ENCODE measurements at places on chromosomes 2 and 18. TPM values are rescaled to one million over a fixed set of nuclear protein-coding genes. Genes with fewer than 3 reads are reported as not detected.
A peak's percentile ranks its signal among the peaks of the same experiment; 100 is the strongest.

- no peaks in the 10 kb centered on the region for H3K36me3 ChIP-seq
- DNase-seq, result no peak
- no peak overlapping the region for H3K4me3 ChIP-seq
- H3K27ac ChIP-seq, result no peak overlapping the region
Observed at GRCh38 chr2:144481666-144482065, 38.3 kb downstream of the ZEB2 start.

GCG gene
- total RNA-seq, result not detected

DNA sequence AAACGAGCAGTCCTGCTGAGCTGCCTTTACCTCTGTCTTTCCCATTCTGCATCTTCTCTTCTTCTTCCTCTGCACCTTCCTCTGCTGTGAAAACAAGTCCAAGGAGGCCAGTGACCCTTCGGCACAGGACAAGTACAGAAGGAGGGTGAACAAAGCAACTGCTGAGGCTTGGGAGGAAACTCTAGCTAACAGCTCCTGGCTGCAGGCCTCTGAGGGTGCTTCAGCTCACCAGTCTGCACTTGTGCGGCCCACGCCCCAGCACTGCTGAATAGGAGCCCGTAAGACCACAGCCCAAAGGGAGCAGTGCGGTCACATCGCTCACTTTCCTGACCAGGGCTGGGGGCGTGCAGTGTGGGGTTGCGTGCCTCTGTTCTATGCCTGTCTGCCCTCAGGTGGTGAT lies 42.1 kb upstream of the DNMT3A start:
- peaks cover 18% of the 10 kb centered on the region for H3K36me3 ChIP-seq
- H3K27ac ChIP-seq, result no peak overlapping the region
- H3K27me3 ChIP-seq, result no peaks in the 10 kb centered on the region
- no peak for DNase-seq

- H3K27ac ChIP-seq, result no peak overlapping the region
- peaks cover 37% of the 10 kb centered on the region for H3K4me1 ChIP-seq
- no peaks in the 10 kb centered on the region for H3K36me3 ChIP-seq
- DNase-seq, result no peak
- H3K4me3 ChIP-seq, result no peak overlapping the region
Observed at GRCh38 chr2:168592181-168592831, 136.2 kb downstream of the CERS6 start.

UGT1A9 gene
- total RNA-seq, result not detected

DNA sequence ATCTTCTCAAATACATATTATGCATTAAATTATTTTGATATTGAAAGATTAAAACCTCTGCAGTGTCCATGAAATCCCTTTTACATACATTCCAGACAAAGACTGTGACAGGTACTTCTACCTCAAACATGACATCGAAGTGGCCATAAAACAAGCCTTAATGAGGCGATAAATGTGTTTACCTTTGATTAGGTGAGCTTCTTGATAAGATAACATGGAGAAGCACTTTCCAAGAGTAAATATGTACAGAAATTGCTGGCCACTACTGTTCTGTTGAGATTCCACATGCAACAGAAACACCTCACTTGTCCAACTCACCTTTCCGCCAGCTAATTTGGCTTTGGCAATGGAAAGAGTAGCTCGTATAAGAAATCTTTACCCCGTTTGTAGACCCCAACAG lies 55.2 kb downstream of the ZEB2 start:
- no peak overlapping the region for H3K27ac ChIP-seq
- H3K27me3 ChIP-seq, result no peaks in the 10 kb centered on the region
- H3K4me3 ChIP-seq, result no peak overlapping the region
- H3K36me3 ChIP-seq, result no peaks in the 10 kb centered on the region
- DNase-seq, result no peak

DNA sequence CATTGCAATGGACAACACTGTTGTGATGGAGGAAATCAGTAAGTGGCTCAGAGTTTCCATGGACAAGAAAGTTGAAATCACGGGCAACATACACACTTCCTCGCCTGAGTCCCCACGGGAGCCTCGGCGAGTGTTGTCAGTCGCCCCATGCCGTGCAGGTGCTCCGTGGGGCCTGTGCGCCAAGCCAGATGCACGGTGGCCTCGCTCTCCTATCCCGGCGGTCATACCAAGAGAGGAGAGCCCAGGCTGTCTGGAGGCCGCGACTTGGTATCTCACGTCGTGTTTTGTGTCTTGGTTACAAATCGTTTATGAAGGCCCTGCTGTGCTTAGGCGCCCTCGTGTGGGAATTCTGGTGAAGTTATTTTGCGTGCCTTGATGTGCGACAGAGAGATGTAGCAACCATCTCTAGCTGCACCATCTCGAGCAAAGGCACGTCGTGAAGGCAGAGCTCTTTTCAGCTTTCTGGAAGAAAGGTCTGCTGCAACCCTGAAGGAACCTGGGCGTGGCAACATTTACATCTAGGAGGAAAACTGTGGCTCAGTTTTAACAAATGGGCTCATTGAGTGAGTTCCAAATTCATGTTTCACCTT lies 21.8 kb downstream of the ATG4B start:
- peaks cover 4% of the 10 kb centered on the region for H3K4me1 ChIP-seq
- H3K27ac ChIP-seq, result peak overlapping the region; percentile 52
- no peak for DNase-seq
- no peaks in the 10 kb centered on the region for H3K27me3 ChIP-seq
- no peak overlapping the region for H3K4me3 ChIP-seq

- H3K27ac ChIP-seq, result peak overlapping the region; percentile 97
- DNase-seq, result no peak
- no peaks in the 10 kb centered on the region for H3K27me3 ChIP-seq
- peaks cover 36% of the 10 kb centered on the region for H3K4me1 ChIP-seq
- peak overlapping the region; percentile 85 for H3K4me3 ChIP-seq
Observed at GRCh38 chr2:208266553-208266893, 468 bp downstream of the PIKFYVE start.

DNA sequence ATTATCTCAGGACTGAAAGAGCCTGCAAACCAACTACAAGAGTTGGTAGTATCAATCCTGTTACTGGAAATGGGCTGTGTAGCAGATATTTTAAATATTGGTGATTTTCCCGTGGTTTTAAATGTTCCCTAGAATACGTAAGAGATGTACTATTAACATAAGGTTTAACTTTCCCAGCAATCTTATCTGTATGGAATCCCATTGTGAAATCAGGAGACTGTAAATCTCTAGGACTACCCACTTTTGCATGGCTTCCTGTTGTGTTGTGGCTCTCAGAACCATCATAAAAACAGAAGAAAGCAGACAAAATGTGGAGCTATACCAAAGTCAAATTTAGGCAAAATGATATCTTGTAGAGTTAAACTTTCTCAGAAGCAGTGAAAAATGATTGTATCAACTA lies 641.5 kb upstream of the SETBP1 start:
- no peak for DNase-seq
- no peak overlapping the region for H3K4me3 ChIP-seq
- no peak overlapping the region for H3K27ac ChIP-seq
- peaks cover 13% of the 10 kb centered on the region for H3K4me1 ChIP-seq

SMPD4 gene
- 34.5 TPM for total RNA-seq

MALL gene
- total RNA-seq, result 20.4 TPM

SKA1 gene
- not detected for total RNA-seq

- no peaks in the 10 kb centered on the region for H3K36me3 ChIP-seq
- peaks cover 56% of the 10 kb centered on the region for H3K4me1 ChIP-seq
- DNase-seq, result no peak
- no peaks in the 10 kb centered on the region for H3K27me3 ChIP-seq
- H3K4me3 ChIP-seq, result no peak overlapping the region
Observed at GRCh38 chr2:127683757-127684156, 8.4 kb upstream of the LIMS2 start.

ABCG5 gene
- total RNA-seq, result not detected

GRCh38 chr2:69958480-69958879 lies 3.0 kb downstream of the ASPRV1 start:
- no peak overlapping the region for H3K4me3 ChIP-seq
- H3K4me1 ChIP-seq, result no peaks in the 10 kb centered on the region
- H3K27me3 ChIP-seq, result no peaks in the 10 kb centered on the region
- H3K36me3 ChIP-seq, result no peaks in the 10 kb centered on the region

DNA sequence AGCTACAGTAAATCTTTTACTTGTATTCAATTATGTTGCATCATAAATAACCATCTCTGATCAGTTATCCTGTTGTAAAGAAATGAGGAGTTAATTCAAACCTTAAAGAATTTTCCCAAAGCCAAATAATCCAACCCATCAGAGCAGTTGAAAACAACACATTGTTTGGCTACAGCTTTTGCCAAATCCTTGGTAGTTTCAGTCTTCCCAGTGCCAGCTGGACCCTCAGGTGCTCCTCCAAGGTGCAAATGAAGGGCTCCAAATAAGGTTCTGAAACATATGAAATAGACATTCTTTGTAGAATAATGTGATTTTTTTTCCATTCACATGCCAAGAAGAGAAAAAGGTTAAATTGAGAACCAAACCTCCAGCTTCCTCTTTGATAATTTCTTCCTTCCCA lies 158.7 kb downstream of the DNAH7 start:
- no peaks in the 10 kb centered on the region for H3K27me3 ChIP-seq
- H3K27ac ChIP-seq, result no peak overlapping the region
- no peak for DNase-seq
- no peaks in the 10 kb centered on the region for H3K36me3 ChIP-seq

- DNase-seq, result peak; percentile 84
- no peaks in the 10 kb centered on the region for H3K36me3 ChIP-seq
- H3K4me1 ChIP-seq, result no peaks in the 10 kb centered on the region
- no peak overlapping the region for H3K4me3 ChIP-seq
Observed at GRCh38 chr2:173792166-173792565, 173.0 kb downstream of the SP3 start.

DNA sequence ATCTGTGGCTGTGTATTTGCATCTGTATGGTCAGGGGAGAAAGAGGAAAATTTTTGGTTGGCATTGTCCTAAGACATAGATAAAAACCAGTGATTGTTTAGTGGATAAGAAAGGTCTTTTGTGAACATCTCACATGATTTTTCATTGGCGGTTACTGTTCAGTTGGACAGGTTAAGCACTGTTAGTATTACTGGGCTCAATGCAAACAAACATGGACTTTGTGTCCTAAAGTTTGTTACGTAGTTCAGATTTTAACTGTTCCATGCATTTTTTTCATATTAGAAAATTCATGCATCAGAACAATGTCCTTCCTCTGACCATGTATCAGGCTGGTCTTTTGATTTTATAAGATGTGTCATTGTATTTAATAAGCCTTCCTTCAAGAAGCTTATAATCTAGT lies 368.0 kb downstream of the MEIS1 start:
- no peak overlapping the region for H3K27ac ChIP-seq
- no peak for DNase-seq
- no peaks in the 10 kb centered on the region for H3K27me3 ChIP-seq
- no peaks in the 10 kb centered on the region for H3K36me3 ChIP-seq

DNA sequence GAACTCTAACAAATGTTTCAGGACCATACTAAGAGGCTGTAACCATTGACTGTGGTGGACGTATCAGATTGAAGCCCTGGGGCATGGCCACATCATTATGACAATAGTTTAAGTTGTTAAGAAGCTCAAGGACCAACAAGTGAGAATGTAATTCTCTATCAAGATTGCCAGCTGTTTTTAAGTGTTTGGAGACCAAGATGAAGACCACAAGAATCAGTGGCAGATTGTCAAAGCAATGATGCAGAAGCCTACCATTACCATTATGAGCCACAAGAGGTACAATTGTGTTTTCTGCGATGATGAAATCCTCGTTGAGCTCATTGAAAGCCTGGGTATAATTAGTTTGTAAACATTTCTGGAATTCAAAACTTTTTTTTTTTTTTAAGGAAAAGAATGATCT lies 261.1 kb upstream of the ZEB2 start:
- H3K4me3 ChIP-seq, result no peak overlapping the region
- no peaks in the 10 kb centered on the region for H3K4me1 ChIP-seq
- no peaks in the 10 kb centered on the region for H3K36me3 ChIP-seq
- H3K27me3 ChIP-seq, result no peaks in the 10 kb centered on the region
- DNase-seq, result no peak

DNA sequence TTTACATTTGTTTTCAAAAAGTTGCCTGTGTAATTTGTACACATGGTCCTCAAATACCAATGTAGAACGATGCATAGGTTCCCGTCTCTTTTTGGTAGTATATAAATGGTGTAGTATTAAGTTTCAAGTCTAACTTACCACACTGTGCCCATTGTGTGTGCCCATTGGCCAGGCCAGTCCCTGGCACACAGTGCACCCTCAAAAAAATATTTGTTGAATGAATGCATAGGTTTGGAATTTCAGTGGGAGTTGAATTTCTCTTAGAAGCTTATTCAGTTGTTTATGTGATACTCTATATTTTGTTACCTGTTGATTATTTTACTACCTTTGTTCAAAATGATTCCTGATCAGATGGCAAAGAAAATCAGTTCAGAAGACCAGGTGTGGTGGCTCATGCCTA lies 30.1 kb downstream of the IDH1 start:
- H3K4me1 ChIP-seq, result no peaks in the 10 kb centered on the region
- H3K36me3 ChIP-seq, result no peaks in the 10 kb centered on the region
- no peak for DNase-seq

ALLC gene
- total RNA-seq, result not detected
